ENCODE measurements at places on chromosomes 6 and 20.
A peak's percentile ranks its signal among the peaks of the same experiment; 100 is the strongest.

DNA sequence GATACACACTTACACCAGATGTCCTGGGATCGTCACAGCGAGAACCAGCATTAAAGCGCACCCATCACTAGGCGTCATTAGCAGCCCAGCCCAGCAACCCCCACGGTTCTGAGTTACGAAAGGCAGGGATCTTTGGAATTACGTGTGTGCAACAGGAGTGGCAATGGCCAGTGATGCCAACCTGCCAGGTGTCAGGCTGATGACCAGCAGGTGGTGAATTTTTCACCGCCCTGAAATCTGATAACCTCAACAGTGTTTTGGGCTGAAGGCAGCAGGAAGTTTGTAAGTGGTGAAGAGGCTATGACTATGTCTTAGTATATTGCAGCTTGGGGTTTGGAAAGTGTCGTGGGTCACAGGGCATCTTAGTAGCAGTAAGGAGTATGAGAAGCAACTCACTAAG lies 166.1 kb downstream of the TMEM242 start:
- no peak for DNase-seq

- DNase-seq = no peak
Observed at GRCh38 chr20:51680067-51680749, 88.0 kb downstream of the ATP9A start.

GRCh38 chr20:33370291-33370690 lies 31.0 kb downstream of the CDK5RAP1 start:
- DNase-seq = peak; percentile 57

- peak; percentile 82 for DNase-seq
Observed at GRCh38 chr20:859751-860231, 26.3 kb downstream of the FAM110A start.

DNA sequence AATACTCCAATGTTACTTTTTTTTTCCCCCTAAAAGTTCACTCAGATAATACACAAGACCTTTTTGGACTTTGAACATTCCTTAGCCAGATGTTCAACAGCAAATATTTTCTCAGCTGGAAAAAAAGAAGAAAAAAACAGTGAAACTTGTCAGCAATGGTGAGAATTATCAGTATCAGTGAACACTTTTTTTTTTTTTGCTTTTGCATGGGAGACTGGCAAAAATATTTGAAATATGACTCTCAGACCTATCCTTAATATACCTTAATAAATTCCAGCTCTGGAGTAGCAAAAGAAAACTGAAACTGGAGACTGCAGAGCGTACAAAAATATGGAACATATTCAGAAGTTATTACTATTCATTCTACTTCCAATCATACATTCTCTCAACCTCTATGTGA lies 92.3 kb downstream of the RFPL4B start:
- no peak for DNase-seq

- DNase-seq = peak; percentile 57
Observed at GRCh38 chr6:551405-551804, 105.5 kb downstream of the HUS1B start.

GRCh38 chr6:154429711-154430110 lies 73.1 kb upstream of the IPCEF1 start:
- no peak for DNase-seq

DNA sequence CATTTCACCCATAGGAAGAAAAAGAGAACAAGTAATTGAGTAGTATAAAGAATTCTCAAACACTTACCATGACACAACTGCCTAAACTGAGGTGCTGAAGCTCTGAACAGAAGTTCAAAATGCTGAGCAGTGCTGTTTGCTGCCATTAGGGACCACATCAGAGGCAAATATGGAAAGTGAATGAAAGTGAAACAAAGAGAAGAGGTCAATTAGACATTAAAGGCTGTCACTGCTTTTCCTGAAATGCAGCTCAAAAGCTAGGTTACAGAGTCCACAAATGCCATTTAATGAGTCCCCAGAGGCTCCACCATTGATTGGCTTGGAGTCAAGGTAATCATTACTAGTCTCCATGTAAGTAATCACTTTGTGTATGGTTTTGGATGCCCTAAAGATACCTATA lies 46.1 kb downstream of the POU3F2 start:
- no peak for DNase-seq

DNA sequence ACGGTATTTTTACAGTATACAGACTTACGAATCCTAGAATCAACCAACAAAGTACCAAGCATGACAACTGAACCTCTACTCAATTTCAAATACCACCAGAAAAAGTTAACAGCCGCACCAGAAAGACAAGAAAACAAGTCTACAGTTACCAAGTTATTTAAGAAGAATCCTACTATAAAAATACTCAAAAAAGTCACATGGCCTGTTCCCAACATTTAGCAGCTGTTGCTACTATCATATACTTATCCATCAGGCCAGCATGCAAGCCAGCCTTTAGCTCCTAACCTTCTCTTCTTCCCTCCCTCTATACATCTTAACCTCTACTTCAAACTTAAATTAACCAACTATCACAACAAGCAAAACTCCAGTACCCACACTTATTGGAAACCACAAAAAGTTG lies 1.9 kb downstream of the SYNCRIP start:
- no peak for DNase-seq

DNA sequence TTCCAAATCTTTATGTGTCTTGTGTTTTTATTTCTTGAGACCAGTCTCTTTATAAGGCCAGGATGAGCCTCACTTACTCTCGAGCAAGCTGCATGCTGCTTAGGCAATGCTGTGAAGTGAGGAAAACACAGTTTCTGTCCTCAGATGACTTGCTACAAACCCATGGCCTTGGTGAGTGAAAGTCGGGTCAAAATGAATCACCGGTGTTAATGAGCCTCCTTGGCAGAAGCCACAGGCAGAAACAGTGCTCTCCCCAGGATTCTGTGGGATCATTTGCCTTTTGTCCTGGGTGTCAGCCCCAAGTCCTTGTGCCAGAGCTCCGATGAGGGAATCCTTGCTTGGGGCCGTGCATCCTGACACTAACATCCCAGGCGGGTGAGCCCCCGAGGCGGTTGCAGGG lies 482.5 kb downstream of the QKI start:
- peak; percentile 64 for DNase-seq

GRCh38 chr20:17673084-17673483 lies 9.0 kb downstream of the RRBP1 start:
- no peak for DNase-seq

- DNase-seq = no peak
Observed at GRCh38 chr6:43776799-43777776, 7.1 kb downstream of the VEGFA start.
